ENCODE measurements at places on chromosomes 5 and 9.

- no peak for DNase-seq
These were observed 98.4 kb downstream of the COX7C start for GRCh38 chr5:86716121-86716520.

DNA sequence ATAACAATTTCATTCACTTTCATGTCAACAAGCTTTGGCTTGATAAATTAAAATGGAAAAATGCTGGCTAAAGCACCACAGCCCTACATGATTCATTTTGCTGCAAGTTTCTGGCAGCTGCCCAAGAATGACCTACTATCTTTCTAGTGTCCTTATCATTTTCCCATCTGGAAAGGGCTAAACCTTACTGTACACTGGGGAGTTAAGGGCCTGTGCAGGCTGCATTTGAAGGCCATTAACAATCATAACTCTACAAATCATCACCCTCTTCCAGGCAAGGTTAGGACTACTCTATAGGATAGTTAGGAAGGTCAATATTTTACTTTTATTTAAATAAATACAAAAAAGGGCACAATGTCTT, 579.7 kb upstream of the ZNF608 start:
- DNase-seq, result peak; percentile 49

DNA sequence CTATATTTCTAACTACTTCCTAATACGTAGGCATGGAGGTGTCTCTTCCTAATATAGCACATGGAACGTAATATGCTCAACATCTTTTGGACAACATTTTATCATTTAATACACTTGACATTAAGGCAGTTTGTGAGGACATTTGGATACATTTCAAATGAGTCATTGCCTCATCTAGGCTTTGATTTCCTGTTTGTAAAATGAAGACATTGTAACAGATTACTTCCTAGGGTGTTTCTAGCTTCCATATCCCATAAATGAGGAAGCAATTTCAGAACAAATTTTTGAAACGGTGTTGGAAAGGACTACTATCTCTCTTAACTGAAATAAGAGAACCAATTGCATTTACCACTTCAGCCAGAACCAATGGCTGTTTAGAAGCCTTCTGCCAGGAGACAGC, 38.7 kb downstream of the SLC28A3 start:
- DNase-seq, result no peak

DNA sequence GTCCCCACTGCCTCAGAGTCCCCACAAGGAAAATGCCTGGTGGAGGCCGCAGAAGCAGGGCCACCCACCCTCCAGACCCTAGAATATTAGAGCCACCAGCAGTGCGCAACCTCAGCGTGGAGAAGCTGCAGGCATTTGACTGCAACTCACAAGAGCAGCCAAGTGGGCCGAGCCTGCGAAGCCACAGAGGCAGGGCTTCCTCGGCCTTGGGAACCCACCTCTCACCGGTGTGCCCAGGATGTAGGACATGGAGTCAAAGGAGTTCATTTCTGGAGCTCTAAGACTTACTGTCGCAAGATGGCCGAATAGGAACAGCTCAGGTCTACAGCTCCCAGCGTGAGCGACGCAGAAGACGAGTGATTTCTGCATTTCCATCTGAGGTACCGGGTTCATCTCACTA, 397.9 kb upstream of the PIK3R1 start:
- DNase-seq, result no peak

DNA sequence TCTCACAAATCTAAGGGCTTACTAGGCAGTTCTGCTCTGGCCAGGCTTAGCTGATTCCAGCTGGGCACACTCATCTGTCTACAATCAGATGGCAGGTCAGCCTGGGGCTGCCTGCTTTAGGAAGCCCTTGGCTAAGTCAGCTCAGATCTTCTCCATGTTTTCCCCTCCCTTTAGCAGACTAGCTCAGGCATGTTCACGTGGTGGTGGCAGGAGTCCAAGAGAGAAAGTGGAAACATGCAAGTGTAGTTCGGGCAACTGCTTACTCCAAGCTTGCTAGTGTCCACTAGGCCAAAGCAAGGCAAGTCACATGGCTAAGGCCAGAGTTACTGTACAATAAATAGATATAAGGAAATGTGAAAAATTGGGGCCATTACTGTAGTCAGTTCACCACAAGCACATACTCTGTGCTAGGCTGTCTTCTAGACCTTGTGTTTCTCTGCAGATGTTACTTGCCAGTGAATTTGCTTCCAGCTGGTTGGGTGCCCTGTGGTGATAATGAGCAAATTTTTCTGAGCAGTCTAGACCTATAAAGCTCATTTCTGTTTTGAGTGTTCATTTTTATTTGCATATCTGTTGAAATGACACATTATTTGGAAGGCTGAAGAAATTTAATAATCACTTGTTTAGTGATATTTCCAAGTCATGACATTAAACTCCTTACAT, 38.3 kb downstream of the RECK start:
- DNase-seq, result no peak

DNA sequence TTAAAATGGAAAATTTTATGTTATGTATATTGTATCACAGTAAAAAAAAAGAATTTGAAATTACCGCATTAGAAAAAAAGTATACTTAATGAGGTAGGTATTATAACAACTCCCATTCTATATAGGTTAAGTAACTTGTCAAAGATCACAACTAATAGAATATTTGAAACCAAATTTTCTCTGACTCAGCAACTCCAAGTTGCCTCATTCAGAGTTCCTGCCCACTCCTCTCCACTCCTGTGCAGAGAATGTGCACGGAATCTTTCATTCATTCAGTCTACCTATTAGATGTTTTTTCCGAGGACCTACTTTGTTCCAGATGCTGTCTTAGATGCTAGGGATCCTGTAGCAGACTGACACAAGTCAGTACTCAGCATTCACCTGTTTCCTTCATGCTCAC, 15.4 kb downstream of the SH3TC2 start:
- no peak for DNase-seq

DNA sequence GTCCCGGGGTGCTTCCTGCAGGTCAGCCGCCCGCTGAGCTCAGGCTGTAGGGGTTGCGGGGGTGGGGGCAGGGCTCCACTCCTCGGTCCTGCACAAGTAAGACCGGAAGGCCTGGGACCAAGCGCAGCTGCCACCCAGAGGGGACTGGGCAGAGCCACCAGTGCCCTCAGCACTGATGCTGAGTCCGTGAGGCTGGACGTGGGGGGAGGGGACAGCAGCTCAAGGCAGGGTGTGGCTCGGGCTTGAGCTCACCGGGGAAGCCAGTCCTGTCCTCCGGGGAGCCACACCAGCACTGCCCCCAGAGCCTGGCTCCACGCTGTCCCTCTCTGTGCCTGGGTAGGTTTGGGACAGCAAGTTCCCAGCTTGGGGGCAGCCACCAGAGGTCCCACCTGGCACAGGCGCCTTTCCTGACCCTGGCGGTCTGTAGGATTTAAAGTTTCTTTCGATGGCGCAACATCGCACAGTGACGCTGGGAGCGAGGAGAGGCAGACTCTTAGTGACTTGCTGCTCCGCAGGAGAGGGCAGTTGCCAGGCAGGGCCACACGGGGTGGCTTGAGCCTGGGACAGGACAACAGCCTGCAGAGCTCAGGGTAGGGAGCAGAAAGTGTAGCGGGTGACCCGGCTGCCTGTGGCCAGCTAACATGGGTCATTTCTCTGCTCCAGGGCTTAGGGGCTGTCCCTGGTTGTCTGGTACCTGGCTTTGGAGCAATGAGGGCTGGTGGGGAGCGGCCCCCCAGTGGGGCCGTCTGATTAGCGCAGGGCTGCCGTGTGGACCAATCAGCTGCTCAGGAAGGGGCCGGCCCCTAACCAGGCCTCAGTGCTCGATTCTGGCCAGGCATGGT, 5.7 kb downstream of the LCN1 start:
- DNase-seq, result no peak

DNA sequence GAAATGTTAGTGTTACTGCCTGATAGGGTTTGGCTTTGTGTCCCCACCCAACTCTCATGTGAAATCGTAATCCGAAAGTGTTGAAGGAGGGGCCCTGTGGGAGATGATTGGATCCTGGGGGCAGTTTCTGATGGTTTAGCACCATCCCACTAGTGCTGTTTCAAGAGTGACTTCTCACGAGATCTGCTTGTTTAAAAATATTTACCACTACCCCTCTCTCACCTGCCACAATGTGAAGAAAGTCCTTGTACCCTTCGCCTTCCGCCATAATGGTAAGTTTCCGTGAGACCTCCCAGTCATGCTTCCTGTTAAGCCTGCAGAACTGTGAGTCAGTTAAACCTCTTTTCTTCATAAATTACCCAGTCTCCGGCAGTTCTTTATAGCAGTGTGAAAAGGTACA, 2.6 kb upstream of the RFX3 start:
- DNase-seq, result no peak

DNA sequence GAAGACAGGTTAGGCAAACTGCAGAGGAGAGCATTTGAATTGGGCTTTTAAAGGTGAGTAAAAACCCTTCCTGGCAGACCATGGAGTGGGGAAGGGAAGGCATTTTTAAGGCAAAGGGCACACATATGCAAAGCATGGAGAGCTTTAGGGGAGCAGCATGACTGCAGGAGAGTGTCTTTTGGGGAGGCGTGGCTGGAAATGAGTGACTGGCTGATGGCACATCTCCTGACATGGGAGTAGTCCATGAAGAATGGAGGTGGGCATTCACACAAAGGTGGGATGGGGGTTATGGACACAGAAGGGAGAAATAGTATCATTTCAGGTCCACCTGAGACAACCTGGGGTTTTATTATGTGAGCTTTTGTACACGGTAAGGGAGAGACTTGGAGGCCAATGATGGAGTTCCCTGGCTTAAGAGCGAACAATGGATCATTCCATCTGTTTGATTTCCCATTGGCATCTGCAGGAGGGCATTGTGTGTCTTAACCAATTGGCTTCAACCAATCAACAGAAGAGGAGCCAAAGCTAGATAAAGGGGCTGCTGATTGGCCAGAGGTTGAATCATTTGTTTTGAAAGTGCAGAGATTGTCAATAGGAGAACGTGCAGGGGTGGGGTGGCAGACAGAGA, 2.1 kb downstream of the NSG2 start:
- DNase-seq, result no peak

DNA sequence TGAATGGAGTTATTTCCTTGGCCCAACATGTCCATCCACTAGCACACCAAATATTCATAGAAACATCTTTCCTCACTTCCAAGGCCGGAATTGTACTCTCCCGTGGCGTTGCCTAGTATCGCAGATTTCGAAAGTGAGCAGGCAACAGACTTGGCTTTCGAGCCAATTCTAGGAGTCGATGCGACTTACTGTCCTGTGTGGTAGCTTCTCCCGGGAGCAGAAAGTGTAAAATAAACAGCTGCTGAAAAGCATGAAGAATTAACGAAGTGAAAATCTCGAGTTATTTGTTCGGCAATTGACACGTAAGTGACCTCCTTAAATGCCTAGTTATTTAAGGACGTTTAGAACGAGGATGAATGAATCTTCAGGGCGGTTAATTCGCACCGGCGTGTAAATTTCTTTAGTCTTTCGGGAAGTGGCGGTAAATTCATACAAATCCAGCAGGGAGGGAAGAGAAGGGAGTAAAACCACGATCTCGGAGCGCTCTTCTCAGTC, 449 bp upstream of the PCSK5 start:
- no peak for DNase-seq

DNA sequence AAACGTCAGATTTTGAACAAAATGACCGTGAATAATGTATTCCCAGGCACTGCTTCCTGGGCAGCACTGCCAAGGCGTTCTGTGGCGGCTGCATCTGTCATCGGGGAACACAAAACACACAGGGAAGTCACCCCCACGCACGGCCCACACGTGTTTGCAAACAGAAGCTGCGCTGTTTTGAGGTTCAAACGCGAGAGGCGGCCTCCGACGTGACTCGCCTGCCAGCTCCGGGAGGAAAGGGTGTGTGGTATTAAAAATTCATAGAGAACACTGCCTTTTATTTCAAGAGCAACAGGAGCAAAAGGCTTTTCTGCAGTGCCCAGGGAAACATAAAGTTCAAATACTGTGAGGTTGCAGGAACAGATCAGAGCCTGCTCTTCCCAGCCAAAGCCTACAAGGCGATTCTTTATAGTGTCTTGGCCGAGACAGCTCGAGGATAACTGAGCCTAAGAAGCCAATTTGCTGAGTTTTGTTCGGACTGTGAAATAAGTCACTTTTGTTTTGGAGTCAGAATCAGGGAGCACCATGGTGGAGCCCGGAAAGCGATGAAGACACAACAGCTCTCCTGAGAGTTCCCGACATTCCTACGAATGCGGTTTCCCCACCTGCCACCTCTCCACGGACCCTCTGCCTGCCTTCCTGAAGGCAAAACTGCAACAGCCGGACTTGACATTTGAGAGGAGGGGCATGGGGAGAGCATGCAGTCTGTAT, 115.3 kb upstream of the IRX2 start:
- no peak for DNase-seq

- no peak for DNase-seq
These were observed 198.5 kb upstream of the FBN2 start for GRCh38 chr5:128736553-128736952.

Measured in T1000 (cell line).